ENCODE measurements at places on chromosomes 2 and 18.

DNA sequence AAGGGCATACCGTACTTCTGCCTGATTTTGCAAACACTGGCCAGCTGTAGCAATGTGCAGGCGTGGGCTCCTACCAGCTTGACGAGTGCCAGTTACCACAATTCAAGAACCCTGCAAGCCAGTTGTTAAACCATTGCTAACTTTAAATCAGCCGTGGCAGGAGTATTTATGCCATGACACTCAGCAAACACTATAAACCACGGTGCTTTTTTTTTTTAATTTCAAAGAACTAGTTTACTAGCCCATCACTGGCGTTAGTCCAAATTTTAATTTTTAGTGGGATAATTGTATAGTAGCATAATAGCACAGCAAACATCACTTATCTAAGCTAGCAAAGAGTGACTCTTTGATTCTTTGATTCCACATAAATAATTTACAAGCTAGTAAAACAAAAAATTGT is 111.1 kb downstream of the COL4A4 start:
- no peak for DNase-seq

DNA sequence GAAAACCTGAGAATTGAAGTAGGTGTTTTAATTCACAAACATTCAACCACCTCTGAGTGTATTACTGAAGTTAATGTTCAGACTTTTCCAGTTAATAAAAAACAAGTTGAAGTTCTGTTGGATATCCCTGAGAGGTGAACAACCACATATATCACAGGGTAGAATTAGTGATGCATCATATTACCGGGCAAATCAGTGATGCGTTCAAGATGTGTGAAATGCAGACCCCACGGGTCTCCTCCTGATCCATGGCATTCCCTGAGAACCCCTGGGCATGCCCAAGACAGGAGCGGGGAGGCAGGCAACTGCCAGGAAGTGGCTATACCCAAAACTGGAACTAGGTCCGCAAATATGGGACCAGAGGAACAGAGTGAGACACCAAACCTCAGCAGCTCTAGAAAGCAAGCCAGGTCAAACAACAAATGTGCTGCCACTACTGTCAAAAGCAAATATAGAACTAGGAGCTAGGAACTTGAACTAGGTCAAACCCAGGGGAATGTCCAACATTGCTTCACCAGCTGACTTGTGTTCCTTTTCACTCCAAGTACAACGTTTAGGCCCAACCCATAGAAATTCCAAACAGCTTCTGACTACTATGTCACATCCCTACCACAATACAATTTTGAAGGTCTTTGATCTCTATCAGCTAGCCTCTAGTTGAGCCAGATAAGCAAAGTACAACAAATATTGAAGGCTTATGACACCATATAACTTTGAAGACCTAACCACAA is 20.2 kb downstream of the PSTPIP2 start:
- no peak for DNase-seq

DNA sequence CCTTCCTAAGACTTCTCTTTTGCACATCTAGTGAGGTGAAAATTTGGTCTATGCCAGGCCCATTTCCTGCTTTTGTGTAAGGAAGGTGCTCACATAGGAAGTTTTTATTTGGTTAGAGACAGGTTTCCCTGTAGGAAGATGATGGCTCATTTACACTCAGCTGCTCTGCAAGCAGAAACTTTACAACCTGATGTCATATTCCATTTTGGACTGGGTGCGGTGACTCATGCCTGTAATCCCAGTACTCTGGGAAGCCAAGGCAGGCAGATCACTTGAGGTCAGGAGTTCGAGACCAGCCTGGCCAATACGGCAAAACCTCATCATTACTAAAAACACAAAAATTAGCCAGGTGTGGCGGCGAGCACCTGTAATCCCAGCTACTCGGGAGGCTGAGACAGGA is 35.8 kb downstream of the CASP10 start:
- no peak for DNase-seq

DNA sequence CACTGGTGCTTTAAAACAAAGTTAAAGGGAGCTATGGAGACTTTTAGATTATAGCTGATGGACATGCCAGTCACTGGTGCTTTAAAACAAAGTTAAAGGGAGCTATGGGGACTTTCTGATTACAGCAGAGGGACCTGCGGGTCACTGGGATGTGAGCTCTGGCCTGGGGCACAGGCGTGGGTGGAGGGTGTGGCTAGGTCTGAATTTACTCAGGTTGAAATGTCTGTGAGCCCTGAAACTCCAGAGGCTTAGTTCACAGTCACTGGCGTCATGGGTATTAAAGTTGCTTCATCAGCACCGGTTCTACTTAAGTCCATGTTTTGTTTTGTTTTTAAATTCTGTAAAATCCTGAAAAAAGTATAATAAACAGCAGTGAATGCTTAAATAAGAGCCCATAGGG is 49.0 kb upstream of the TMEM18 start:
- DNase-seq = no peak

GRCh38 chr2:190343536-190344275 is at the start of gene INPP1:
Gene INPP1 (plus strand): TSS chr2:190343589. CDS start chr2:190360103, 16,514 bp downstream.
- DNase-seq = no peak

DNA sequence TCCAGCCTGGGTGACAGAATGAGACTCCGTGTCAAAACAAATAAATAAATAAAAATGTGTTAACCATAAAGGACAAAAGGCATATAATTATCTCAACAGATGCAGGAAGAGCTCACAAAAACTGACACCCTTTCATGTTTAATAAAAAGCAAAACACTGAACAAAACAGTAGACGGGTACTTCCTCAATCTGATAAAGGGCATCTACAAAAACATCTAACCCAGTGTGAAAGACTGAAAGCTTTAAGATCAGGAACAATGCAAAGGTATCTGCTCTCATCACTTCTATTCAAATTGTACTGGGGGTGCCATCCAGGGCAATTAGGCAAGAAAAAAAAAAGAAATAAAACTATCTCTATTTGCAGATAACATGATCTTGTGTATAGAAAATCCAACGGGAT is 11.7 kb upstream of the NCL start:
- no peak for DNase-seq

DNA sequence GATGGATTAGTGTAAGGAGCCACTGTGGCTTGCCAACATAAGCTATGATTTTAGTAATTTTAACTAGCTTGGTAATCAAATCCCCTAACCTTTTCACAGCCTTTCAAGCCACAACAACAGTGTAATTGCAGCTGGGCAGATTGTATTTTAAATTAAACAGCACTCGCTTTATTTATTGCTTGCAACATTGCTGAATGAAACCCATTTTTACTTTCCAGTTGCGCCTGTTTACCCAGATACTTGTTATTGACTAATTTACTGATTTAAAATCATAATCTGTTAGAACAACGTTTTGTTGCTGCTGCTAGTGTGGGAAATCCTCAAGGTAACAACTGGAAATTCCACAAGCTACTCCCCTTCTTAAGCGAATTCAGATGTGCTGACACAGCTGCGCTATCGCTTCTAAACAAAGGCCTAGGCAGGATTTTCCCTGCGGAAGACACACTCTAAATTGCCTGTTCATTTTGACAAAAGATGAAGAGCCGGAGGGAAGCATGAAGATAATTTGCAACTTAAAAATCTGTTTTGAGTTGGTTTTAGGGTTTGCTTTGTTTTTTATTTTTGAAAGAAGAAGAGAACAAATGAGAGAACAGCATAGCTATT is 283.9 kb downstream of the ALPK2 start:
- no peak for DNase-seq

DNA sequence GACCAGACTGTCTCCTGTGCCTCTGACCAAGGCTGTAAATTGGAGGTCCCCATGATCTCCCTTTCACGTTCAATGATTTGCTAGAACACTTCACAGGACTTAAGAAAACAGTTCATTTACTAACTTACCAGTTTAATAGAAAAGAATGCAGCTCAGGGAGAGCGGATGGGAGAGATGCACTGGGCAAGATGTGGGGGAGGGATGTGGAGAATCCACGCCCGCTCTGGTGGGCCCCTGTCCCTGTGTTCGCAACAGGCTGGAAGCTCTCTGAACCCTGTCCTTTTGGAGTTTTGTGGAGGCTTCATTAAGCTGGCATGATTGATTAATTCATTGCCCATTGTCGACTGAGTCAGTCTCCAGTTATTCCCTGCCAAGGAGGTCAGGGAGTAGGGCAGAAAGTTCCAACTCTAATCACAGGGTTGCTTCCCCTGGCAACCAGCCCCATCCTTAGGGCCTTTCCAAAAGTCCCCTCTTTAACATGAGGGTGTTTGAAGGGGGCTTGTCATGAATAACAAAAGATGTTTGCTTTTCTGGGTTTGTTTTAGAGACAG is 257.1 kb downstream of the ACKR3 start:
- DNase-seq = no peak

DNA sequence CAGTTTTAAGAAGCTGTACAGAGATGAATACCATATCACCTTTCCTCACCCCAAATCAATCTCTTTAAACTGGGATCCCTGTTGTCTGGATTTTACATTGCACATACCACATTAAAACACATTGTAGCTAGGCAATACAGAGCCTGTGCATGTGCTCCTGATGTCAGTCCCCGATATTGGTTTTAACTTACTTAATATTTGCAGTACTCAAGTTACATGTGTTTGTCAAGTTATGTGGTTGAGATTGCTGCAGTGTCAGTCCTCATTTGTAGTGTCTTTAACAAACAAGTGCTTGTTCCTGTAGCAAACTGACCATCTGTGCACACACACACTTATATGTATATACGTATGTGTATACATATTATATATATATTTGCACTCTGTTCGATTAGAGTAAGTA is 10.4 kb upstream of the UBE2E3 start:
- DNase-seq = no peak

GRCh38 chr2:130846686-130847375 is 10.1 kb downstream of the ARHGEF4 start:
- no peak for DNase-seq

DNA sequence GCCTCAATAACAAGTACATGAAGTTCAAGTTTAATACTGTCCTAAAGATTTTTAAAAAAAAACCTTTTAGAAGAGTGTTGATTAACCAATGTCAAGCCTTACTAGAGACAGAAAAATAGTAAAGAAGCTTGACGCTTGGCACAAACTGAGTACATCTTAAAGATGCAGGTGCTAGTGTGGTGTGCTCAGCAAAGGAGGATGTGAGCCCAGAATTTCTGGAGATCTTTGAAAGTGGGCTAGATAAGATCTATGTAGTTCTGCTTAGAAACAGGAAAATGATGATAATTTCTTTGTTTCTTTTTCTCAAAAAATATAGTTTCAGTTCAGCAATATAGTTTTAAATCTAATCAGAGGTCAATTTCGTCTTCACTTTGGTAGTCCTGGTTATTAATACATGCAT is 118.3 kb upstream of the KLHL14 start:
- no peak for DNase-seq

Data from activated CD4-positive, CD25-positive, alpha-beta regulatory T cell treated with anti-CD3 and anti-CD28 coated beads, Interleukin-2, amount 50 U/mL, for 16 hours (primary cell).